HS-5 (cell line): ENCODE measurements at places on chromosomes 4 and X.

DNA sequence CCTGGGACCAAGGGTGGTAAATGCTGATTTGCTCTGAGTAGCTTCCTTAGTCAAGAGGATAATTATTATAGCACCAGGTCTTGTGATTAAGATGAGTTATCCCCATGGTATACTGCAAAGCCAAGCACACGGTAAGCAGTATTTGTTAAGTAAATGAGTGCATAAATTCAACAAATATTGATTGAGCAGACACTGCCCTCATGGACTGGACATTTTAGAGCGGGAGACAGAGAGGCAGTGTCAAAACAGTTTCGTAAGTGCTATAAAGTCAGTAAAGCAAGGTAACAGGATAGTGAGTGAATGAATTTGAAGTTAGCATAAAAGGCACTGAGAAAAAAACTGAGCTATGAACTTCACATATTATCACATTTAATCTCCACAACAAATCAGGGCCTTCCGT lies 13.9 kb downstream of the PHF8 start:
- no peak for DNase-seq

DNA sequence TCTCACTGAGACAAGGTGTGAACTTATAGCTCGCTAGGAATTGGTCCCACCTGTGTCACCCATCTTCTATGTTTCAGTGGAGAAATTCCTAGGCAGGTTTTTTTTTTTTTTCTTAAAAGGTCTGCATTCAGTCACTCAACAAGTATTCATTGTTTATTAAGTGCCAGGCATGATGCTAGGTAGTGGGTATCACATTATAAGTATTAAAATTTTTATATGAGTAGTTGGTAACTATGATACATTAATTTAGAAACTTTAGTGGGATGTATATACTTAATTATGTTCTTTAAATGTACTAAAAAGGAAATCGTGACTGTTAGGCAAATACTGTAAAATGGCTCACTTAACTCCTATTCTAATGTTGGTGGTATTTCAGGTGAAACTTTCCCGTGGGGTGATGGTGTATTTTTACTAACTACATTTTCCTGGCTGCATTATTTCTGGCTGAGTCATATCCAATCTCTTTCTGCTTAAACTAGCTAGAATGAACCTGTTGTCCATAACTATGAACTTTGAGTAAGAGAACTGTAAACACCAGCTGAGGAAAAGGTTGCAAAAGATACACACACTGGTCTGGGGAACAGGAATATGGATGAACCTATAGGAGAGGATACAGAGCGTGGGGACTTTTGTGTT lies 49.3 kb upstream of the MED14 start:
- no peak for DNase-seq

GRCh38 chrX:115553171-115553570 lies 7.8 kb upstream of the PLS3 start:
- no peak for DNase-seq

- DNase-seq, result no peak
Measured at GRCh38 chrX:71492231-71493065, 40.5 kb upstream of the OGT start.

GRCh38 chr4:176498617-176499256 lies 179.0 kb downstream of the SPCS3 start:
- DNase-seq, result no peak

DNA sequence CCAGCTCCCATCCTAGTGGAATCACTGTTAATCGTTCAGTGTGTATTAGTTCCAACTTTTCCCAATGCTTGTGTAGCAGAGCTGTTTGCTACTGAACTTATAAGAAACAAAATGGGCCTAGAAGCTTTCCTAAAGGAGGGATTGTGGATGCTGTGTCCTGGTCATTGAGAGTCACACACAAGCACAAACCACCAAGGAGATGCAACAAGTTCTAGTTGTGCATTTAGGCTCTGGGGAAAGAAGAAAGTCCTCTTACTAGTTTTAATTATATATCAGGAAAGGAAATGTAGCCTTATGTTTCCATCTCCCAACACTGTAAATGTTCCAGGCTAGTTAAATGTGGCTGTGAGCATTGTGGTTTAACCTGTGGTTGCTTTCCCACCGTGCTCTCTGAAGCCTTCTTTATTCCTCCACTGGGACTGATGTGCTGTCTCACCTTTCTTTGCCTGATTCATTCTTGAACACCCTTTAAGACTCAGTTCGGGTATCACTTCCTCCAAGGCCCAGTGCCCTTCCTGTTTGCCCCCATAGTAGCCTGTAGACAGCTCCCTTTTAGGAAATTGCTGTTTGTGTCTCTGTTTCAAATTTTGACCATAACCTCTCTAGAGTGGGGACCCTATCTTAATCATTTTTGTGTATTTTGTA lies 34.3 kb downstream of the ATP10D start:
- no peak for DNase-seq

DNA sequence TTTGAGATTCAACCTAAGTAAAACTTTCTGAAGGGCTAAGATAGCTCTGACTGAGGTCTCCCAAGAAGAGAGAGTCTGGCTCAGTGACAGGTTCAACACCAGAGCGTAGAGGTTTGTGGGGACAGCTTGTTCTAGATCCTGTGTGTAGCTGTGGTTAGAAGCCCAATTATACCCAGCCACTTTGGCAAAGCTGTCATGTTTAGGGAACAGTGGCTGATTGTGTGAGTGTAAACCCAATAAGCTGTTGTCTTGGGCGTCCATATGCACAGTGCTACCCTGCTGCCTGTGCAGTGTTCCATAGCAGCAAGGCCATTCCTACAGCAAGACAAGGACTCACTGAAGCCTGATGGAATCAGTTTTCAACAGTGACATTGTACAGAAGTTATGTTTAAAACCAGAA lies 11.2 kb upstream of the SCRG1 start:
- no peak for DNase-seq

GRCh38 chr4:147307896-147308674 lies 172.8 kb upstream of the EDNRA start:
- no peak for DNase-seq

DNA sequence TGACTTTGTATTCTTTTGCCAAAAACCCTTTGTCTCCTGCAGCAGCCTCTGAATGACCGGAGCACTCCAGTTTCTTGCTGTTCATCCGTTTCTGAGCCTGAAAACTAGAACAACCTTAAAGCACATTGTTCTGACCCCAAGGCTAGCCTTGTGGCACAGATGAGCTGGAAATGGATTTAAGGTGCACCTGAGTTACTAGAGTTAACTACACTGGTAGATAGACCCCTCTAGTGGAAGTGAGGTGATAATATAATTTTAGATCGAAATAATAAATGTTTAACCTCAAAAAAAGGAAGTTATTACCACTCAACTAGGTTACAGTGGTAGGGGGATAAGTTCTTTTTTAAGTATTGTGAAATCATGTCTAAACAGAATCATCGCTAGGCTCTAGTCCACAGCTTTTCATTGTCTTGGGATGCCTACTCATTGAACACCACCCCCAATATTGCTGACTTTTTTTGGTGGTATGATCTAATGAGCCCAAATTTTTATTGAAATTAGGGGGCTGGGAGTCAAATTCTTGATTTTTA lies 2.7 kb downstream of the PLS3 start:
- DNase-seq, result no peak

DNA sequence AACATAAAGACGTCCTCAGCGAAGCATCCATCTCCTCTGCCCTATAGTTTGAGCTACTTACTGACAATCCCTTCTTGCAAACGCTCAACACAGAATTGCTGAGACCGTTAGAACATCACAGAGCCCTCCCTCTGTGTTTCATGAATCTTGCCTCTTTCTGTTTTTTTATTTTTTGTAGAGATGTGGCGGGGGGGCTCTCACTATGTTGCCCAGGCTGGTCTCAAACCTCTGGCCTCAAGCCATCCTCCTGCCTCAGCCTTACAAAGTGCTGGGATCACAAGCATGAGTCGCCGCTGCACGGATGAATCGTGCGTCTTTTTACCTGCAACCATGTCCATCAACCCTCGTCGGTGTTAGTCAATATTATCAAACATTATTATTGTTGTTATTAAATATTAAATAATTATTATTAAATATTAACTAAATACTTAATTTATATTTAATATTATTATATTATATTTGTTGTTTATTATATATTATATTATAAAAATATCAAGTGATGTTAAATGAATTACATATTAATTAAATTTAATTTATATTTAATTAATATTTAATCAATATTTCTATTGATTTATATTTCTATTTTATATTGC lies 200.7 kb downstream of the CRLF2 start:
- DNase-seq, result no peak

DNA sequence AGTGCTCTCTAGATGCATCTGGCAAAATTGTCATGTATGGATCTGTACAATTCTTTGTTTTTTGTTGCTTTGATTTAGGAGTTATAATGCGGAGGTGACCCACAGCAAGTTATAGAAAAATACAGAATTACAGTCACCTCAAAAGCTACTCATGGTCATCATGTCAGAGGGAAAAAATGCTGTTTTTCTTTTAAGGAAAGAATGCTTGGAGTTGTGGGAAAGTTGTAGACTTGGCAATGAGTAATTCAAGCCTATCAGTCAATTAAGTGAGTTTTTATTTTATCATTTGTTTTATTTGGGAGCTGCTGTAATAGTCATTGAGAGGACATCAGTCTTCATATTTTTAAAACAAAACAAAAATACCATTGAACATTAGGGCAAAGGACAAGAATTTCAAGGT lies 16.4 kb downstream of the FHL1 start:
- no peak for DNase-seq

DNA sequence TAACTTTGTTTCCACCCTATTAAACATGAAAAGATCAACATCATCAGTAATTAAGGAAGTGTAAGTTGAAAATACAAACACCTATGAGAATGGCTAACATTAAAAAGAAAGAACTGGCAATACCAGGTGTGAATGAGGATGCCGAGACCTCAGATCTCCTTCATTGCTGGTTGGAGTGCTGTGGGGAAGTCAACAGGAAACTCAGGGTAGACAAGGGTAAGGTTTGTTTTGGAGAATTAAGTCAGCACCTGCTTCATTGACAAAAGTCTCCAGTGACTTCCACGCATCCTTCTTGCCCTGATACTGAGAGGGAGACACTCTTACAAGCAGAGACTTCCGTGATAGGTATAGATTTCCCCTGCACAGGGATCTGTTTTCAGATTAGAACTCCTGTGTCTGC lies 106.1 kb downstream of the IRF2 start:
- DNase-seq, result no peak

GRCh38 chr4:56618734-56619133 lies 62.4 kb downstream of the HOPX start:
- DNase-seq, result no peak

- no peak for DNase-seq
Measured at GRCh38 chrX:133414406-133415275, 648 bp downstream of the GPC4 start.

- DNase-seq, result no peak
Measured at GRCh38 chr4:98586962-98587354, 71.5 kb downstream of the TSPAN5 start.

- no peak for DNase-seq
Measured at GRCh38 chr4:16764622-16765021, 133.8 kb downstream of the LDB2 start.

GRCh38 chr4:122814426-122814825 lies 12.2 kb upstream of the FGF2 start:
- no peak for DNase-seq

GRCh38 chrX:116272861-116273260 lies 102.3 kb downstream of the AGTR2 start:
- DNase-seq, result no peak

DNA sequence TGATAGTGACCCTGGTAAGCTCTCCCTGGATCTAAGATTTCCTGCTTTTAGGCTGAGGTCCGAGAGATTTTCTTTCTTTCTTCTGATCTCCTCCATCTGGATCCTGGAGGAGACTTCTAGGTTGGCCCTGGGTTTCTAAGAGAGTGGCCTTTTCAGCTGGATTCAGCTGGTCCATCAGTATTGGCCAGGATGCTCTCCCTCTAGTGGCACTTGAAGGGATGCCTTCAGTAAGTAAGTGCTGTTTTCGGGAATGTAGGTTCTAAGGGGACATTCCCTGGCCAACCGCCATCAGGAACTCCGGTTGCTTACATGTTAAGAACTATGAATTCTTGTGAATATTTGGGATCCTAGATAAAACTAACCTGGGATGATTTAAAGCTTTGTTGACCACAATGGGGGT lies 56.9 kb downstream of the SERTM2 start:
- DNase-seq, result no peak

GRCh38 chr4:139553751-139554641 lies 2.0 kb downstream of the SETD7 start:
- DNase-seq, result no peak

DNA sequence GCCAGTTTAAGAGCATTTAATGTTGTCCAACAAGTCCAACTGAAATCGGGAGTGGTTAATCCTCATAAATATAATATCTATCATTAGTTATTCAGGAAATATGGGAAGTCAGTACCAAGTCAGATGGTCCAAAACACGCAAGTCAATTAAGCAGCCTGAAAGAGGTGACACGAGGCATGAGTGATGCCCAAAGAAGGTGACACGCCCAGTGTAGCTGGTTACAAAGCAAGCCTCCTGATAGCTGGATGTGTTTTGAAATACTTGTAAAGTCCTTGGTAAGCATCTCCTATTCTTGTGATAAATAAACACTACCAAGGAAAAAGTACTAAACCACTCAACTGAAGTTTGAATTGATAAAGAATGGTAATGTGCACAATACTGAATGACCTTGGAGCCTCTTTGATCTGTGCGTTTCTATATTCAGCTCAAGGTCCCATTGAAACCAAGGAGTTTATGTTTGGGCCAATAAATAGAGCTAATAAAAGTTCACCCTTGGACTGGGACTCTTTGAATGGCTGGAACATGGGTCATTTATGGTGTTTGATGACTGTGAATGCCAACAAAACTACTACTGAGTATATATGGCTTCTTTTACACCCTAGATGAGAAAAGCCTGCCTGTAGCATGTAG lies 93.2 kb upstream of the KLF3 start:
- DNase-seq, result no peak

DNA sequence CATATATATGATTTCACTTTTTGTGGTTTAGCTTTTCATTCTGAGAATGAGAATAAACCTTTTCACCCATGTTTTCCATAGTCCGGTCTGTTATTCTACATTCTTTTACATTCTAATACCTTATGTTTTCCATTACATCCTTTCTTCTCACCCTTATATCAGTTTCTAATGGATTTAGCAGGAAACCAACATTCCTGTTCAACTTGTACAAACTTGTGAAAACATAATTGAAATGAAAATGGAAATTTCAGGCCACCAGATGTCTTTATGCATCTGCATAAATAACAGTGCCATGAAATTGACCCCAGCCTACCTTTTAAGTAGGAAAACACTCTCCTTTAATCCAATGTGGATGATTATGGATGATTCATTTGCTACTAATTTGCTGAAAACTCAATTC lies 494.8 kb upstream of the ZFP42 start:
- no peak for DNase-seq

- DNase-seq, result no peak
Measured at GRCh38 chrX:25014366-25014838, 1.4 kb downstream of the ARX start.

DNA sequence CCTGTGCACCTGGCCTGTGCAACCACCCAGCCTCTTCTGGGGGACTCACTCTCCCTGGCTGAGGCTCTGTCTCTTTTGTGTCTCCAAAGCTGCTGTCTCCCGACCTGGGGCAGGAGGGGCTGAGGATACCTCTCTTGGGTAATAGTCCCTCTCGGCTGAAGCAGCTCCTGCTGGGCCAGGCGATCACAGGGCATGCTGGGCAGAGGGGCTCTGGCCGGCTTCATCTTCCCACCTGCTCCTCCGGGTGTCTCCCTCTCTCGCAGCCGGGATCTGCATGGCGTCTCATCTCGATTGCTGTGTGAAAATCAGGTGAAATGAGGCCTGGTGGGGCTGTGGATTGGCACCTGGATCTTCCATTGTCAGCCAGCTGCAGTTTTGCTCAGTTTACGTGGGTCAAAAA lies 53.2 kb downstream of the MGST2 start:
- DNase-seq, result no peak
